ENCODE measurements at places on chromosomes 13 and 19.

DNA sequence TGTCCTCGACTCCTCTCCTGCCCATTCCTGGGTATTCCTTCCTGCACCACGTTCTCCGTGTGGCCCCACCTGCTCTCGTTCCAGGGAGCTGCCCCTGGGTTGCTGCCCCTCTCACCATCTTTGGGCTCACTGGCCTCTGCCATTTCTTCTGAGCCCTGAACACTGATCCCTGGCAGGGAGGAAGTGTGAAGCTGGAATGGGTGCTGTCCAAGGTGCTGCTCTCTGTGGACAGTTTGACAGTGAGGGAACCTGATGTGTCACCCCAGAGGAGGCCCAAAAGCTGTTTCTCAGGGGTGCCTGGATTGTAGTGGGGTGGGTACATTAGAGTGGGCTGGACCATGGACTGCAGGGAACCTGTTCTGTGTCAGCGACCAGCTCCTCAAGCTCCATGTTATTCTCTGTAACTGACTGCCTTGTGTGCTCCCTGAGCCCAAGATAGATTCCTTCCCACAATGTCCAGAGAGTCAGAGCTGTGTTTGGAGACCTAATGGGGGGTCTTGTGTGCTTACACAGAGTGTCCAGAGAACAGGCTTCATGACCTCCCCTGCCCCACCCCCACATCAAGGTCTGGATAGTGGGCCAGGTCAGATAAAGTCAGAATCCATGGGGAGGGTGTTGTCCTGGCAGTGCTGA, 7.2 kb upstream of the CEACAM8 start:
- no peak for DNase-seq

GRCh38 chr13:75512253-75512652, 25.4 kb downstream of the COMMD6 start:
- no peak for DNase-seq

GRCh38 chr13:45103449-45103848, 16.9 kb upstream of the GTF2F2 start:
- no peak for DNase-seq

GRCh38 chr19:31709476-31709875, 360.2 kb upstream of the TSHZ3 start:
- no peak for DNase-seq
